GM23248 (cell line): ENCODE measurements at places on chromosomes 3 and 15.

GRCh38 chr3:151788401-151788800, 25.5 kb upstream of the AADAC start:
- no peaks in the 10 kb centered on the region for H3K27me3 ChIP-seq
- DNase-seq: no peak
- H3K36me3 ChIP-seq: no peaks in the 10 kb centered on the region
- no peak overlapping the region for H3K27ac ChIP-seq
- H3K4me1 ChIP-seq: 0 out of 2 replicates have a peak, but pooled peaks cover 4% of the 10 kb centered on the region

GRCh38 chr15:23877502-23878412, 190.7 kb upstream of the NDN start:
- no peaks in the 10 kb centered on the region for H3K4me1 ChIP-seq
- H3K27ac ChIP-seq: no peak overlapping the region
- no peak overlapping the region for H3K4me3 ChIP-seq
- DNase-seq: peak; percentile 51

DNA sequence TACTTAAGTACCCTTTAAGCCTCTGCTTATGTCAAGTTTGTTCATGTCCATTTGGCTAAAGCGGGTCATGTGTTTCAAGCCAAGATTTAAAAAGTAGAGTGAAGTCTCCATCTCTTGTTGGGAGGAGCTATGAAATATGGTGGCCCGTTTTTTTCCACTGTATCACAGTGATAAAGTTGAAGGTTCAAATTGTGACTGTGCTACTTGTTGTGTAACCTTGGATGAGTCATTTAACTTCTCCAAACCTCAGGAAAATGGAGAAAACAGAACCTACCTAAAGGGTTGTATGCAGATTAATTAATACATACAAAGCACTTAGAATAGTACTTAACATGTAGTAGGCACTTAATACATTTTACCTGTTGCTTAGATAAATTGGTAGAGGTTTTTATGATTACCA, 43.4 kb downstream of the SNAPC5 start:
- no peaks in the 10 kb centered on the region for H3K4me1 ChIP-seq
- no peak overlapping the region for H3K27ac ChIP-seq
- no peaks in the 10 kb centered on the region for H3K27me3 ChIP-seq
- peaks cover 2% of the 10 kb centered on the region; the same call in 1 of the 2 replicates for H3K36me3 ChIP-seq
- no peak overlapping the region for H3K4me3 ChIP-seq

- H3K27me3 ChIP-seq: no peaks in the 10 kb centered on the region
- DNase-seq: peak; percentile 19
- H3K27ac ChIP-seq: no peak overlapping the region
- H3K36me3 ChIP-seq: no peaks in the 10 kb centered on the region
Measured at GRCh38 chr15:99403597-99403996, 152.3 kb downstream of the LRRC28 start.

DNA sequence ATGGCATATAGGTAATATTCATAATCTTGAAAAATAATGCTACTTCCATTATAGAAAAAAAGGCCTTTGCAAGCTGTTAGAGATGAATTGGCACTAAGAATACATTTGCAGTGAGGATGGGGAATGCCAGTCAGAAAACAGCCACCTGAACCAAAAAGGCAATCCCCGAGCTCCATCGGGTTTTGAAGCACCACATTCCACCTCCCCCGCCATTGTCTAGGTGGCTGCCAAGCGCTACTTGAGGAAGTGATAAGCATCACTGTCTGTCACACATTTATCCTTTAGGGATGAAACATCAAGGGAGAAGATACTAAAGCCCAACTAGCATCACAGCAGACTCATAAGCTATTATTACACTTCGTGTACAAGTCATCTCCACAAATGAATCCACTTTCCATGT, 112.8 kb downstream of the OSBPL10 start:
- H3K27me3 ChIP-seq: no peaks in the 10 kb centered on the region
- no peak for DNase-seq
- no peaks in the 10 kb centered on the region for H3K4me1 ChIP-seq

- H3K4me1 ChIP-seq: no peaks in the 10 kb centered on the region
- no peaks in the 10 kb centered on the region for H3K27me3 ChIP-seq
- DNase-seq: no peak
- peaks cover 26% of the 10 kb centered on the region for H3K36me3 ChIP-seq
Measured at GRCh38 chr15:68782589-68783161, 38.0 kb downstream of the ANP32A start.

DNA sequence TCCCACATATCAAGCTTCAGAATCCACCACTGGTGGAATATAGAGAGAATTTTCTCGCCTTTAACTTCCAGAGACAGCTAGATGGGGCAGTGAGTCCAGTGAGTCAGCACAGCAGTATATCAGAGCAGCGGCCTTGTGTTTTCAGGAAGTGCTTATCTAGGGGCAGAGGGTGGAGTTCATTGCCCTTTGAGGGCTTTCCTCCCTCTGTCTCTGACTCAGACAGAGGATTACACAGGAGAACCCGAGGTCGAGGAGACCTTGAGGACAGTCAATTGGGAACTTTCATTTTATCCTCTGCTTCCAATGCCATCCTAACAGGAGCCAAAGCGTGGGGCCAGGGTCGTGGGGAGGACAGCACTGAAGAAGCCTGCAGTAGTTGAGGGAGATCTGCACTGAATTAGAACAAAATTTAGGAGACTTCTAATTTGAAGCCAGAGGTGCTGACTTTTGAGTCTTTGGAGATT, 109.6 kb upstream of the UMPS start:
- no peaks in the 10 kb centered on the region for H3K36me3 ChIP-seq
- no peak overlapping the region for H3K27ac ChIP-seq
- H3K4me3 ChIP-seq: no peak overlapping the region
- H3K4me1 ChIP-seq: no peaks in the 10 kb centered on the region

- H3K27ac ChIP-seq: peak overlapping the region; percentile 93
- H3K4me3 ChIP-seq: peak overlapping the region; percentile 56
- no peaks in the 10 kb centered on the region for H3K27me3 ChIP-seq
- peak; percentile 94 for DNase-seq
- no peaks in the 10 kb centered on the region for H3K36me3 ChIP-seq
- H3K4me1 ChIP-seq: peaks cover 41% of the 10 kb centered on the region
Measured at GRCh38 chr3:101065962-101066361, 72.7 kb upstream of the ABI3BP start.

- H3K4me1 ChIP-seq: peaks cover 70% of the 10 kb centered on the region
- DNase-seq: peak; percentile 98
- no peak overlapping the region for H3K4me3 ChIP-seq
- H3K36me3 ChIP-seq: peaks cover 16% of the 10 kb centered on the region
Measured at GRCh38 chr3:172129850-172130716, 90.7 kb downstream of the FNDC3B start.

DNA sequence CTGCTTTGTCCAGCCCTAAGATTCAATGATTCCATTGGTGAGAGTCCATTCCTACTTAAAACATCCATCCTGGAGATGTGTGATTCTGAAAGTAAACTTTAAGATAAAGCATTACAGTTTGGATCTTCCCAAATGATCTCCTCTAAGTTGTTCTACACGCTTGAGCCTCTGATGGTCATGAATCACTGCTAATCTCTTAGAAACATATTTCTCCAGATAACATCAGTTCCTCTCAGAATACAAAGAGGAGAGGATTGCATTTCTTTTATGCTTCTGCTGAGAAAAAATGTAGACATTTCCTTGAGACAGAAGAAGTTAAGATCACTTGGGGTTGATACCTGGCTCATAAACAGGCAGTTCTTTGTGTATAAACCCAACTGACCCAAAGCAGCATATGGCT, 281.2 kb upstream of the DPH6 start:
- H3K4me1 ChIP-seq: no peaks in the 10 kb centered on the region
- H3K4me3 ChIP-seq: no peak overlapping the region
- no peak overlapping the region for H3K27ac ChIP-seq
- H3K36me3 ChIP-seq: no peaks in the 10 kb centered on the region
- DNase-seq: peak; percentile 2

GRCh38 chr3:52986938-52987337, 58.9 kb downstream of the SFMBT1 start:
- H3K36me3 ChIP-seq: no peaks in the 10 kb centered on the region
- H3K27ac ChIP-seq: no peak overlapping the region
- H3K27me3 ChIP-seq: no peaks in the 10 kb centered on the region
- peak; percentile 55 for DNase-seq
- no peaks in the 10 kb centered on the region for H3K4me1 ChIP-seq
- no peak overlapping the region for H3K4me3 ChIP-seq

GRCh38 chr3:30633718-30634117, 27.3 kb downstream of the TGFBR2 start:
- H3K27me3 ChIP-seq: no peaks in the 10 kb centered on the region
- peaks cover 29% of the 10 kb centered on the region for H3K36me3 ChIP-seq
- peaks cover 32% of the 10 kb centered on the region for H3K4me1 ChIP-seq
- DNase-seq: no peak

GRCh38 chr3:154598166-154598565, 168.2 kb upstream of the GPR149 start:
- no peaks in the 10 kb centered on the region for H3K4me1 ChIP-seq
- DNase-seq: no peak
- no peak overlapping the region for H3K4me3 ChIP-seq

- H3K4me1 ChIP-seq: no peaks in the 10 kb centered on the region
- peak; percentile 62 for DNase-seq
- no peak overlapping the region for H3K27ac ChIP-seq
- H3K27me3 ChIP-seq: 0 out of 2 replicates have a peak, but pooled peaks cover under 1% of the 10 kb centered on the region
- peak overlapping the region; percentile 78 for H3K4me3 ChIP-seq
Measured at GRCh38 chr3:31980530-31981205, 394 bp downstream of the OSBPL10 start.

DNA sequence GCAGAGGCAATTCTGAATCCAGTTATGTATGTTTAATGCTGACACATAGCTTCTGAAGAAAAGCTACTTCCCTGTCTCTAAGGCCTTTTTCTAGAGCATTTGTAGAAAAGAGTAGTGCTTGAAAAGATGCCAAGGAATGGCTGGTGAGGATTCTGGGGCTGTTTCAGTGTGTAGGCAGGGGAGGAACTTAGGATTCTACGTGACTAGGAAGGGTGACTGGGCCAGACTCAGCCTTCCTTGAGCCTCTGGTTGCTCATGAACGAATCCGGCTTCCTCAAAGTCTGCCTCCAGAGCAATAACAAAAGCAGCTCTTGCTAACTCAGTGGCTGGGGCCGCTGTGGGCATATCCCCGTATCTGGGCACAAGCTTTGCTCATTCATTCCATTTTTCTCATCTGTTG, 104.8 kb upstream of the WNT5A start:
- peak; percentile 59 for DNase-seq
- H3K4me3 ChIP-seq: no peak overlapping the region
- peaks cover 40% of the 10 kb centered on the region for H3K27me3 ChIP-seq
- no peak overlapping the region for H3K27ac ChIP-seq

GRCh38 chr3:182837855-182838454, 44.7 kb downstream of the ATP11B start:
- H3K4me1 ChIP-seq: peaks cover 3% of the 10 kb centered on the region
- no peaks in the 10 kb centered on the region for H3K27me3 ChIP-seq
- peak; percentile 69 for DNase-seq
- no peak overlapping the region for H3K27ac ChIP-seq

GRCh38 chr3:21484828-21485144, 266.2 kb downstream of the ZNF385D start:
- H3K27me3 ChIP-seq: no peaks in the 10 kb centered on the region
- no peaks in the 10 kb centered on the region for H3K4me1 ChIP-seq
- no peak for DNase-seq

GRCh38 chr3:179181021-179181472, 32.9 kb downstream of the PIK3CA start:
- no peaks in the 10 kb centered on the region for H3K27me3 ChIP-seq
- H3K4me1 ChIP-seq: peaks cover 38% of the 10 kb centered on the region
- peak overlapping the region; percentile 42 for H3K27ac ChIP-seq
- H3K4me3 ChIP-seq: peak overlapping the region; percentile 6; the same call in 1 of the 2 replicates
- H3K36me3 ChIP-seq: no peaks in the 10 kb centered on the region
- peak; percentile 72 for DNase-seq

- H3K36me3 ChIP-seq: no peaks in the 10 kb centered on the region
- H3K27me3 ChIP-seq: no peaks in the 10 kb centered on the region
- no peak overlapping the region for H3K4me3 ChIP-seq
- no peak for DNase-seq
- H3K4me1 ChIP-seq: no peaks in the 10 kb centered on the region
Measured at GRCh38 chr3:160106905-160107861, 118.0 kb upstream of the C3orf80 start.

- H3K4me3 ChIP-seq: no peak overlapping the region
- H3K27me3 ChIP-seq: no peaks in the 10 kb centered on the region
- no peak overlapping the region for H3K27ac ChIP-seq
- no peaks in the 10 kb centered on the region for H3K36me3 ChIP-seq
- no peaks in the 10 kb centered on the region for H3K4me1 ChIP-seq
Measured at GRCh38 chr3:165491487-165491886, 295.3 kb upstream of the SLITRK3 start.

DNA sequence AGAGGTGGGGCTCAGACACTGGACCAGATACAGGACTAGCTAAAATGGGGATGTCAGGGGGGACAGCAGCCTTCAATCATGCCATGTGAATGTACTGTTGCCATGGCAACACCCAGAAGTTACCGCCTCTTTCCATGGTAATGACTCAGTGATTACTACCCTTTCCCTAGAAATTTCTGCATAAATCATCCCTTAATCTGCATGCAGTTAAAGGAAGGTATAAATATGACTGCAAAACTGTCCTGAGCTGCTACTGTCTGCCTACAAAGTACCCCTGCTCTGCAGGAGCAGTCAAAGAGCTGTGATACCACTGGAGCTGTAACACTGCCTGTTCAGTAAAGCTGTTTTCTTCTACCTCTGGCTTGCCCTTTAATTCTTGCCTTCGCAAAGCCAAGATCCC, 168.2 kb downstream of the PEAK1 start:
- no peak overlapping the region for H3K4me3 ChIP-seq
- H3K27me3 ChIP-seq: no peaks in the 10 kb centered on the region
- DNase-seq: peak; percentile 57
- H3K36me3 ChIP-seq: peaks cover 43% of the 10 kb centered on the region

DNA sequence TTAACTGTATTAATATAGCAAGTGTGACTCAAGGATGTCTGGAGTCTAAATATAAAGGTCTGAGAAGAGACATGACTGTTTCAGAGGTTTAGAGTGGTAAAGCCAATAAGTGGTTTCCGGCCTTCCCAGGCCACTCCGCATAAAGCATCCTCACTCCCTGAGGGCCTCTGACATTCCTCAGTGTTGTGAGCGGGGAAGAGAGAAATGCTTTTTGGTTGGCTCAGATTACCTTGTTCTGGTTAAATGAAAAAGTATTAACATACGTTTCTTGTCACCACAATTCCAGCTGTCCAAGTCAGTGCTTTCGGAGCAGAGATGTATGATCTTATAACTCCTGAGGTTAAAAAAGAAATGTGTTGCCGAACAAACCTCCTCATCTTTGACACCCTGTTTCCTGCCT, 103.8 kb downstream of the RBMS3 start:
- H3K27me3 ChIP-seq: no peaks in the 10 kb centered on the region
- peaks cover 45% of the 10 kb centered on the region for H3K4me1 ChIP-seq
- H3K36me3 ChIP-seq: peaks cover 12% of the 10 kb centered on the region; the same call in 1 of the 2 replicates
- H3K4me3 ChIP-seq: peak overlapping the region; percentile 22
- peak overlapping the region; percentile 48 for H3K27ac ChIP-seq

DNA sequence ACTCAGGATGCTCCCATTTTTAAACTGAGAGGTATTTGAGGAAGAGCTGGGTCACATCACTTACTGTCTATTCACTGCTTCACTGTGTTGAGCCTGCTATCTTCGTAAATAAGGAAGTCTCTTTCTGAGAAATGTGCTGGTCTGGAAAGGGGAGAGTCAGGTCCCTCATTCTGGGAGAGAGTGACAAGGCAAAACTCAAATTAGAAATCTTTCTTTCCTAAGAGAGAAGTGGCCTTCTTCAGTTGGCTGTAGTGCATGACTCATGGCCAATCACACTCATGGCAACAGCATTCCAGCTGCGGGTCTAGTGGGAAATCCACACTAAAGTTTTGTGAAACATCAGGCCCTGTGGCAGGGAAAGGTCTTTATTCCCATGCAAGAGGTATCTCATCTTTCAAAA, 11.5 kb upstream of the TIMP4 start:
- peaks cover 5% of the 10 kb centered on the region for H3K4me1 ChIP-seq
- H3K36me3 ChIP-seq: no peaks in the 10 kb centered on the region
- DNase-seq: peak; percentile 68
- H3K4me3 ChIP-seq: no peak overlapping the region
- H3K27ac ChIP-seq: no peak overlapping the region
- peaks cover 5% of the 10 kb centered on the region; the same call in 1 of the 2 replicates for H3K27me3 ChIP-seq
